HepG2 (cell line): ENCODE measurements at places on chromosomes 5 and 9.

DNA sequence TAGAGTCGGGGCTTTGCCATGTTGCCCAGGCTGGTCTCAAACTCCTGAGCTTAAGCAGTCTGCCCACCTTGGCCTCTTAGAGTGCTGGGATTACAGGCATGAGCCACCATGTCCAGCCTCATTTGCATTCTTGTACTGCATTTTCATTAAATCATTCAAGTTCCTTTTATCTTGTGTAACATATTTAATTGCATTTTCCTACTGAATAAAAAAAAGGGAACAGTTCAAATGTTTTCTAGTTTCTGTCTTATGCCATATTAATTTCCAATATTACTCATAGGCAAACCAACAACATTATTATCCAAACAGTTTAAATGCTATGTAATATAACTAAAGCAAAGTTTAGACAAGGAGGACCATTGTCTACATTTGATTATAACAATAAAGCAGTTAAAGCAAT is 6.1 kb downstream of the SLC31A1 start:
- DNase-seq, result no peak

DNA sequence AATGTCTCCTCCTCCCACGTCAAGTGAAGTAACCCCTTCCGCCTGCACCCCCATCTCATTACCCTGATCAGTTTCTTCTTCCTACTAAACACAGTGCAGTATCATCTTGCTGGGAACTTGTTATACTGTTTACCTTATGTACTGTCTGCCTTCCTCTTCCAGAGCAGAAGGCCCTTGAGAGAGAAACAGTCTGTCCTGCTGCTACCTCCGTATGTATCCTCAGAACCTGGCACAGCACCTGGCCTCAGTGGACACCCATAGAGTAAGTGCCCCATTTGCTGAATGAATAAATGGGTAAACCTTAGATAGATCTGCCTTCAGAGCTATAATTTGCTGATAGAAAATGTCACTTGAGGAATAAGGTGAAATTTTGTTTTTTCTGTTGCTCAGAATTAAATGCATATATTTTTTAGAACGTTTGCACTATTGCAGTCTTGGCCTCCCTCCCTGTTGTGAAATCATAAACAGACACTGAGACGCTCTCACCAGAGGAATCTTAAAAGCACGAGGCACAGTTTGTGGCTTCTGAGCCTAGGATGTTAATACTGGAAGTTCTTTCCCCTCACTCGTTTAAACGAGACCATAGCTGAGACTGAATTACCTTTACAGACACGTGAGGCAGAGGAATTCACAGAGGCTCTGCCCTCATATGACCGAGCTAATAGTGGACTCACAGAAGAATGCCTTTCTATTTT is 223.1 kb upstream of the DAP start:
- no peak for DNase-seq

DNA sequence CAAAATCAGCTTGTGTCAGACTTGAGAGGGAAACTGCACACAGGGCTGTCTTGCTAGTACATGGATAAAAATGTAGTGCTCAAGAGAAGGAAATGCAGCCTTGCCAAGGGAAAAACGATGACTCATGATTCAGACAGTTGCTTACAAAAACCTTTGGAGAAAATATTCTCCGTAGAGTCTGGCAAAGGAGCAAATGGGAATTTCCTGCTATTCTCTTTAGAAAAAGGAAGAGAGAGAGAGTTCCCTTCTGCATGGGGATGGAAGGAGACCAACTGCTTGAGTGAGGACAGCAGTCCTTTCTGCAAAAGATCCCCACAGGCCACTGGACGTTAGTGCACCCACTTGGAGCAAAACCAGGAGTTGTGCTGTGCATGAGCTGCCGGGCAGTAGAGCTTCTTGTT is 7.6 kb downstream of the IFNB1 start:
- DNase-seq, result no peak

- DNase-seq, result peak; percentile 89
These were observed 57.0 kb upstream of the ACOT12 start for GRCh38 chr5:81450940-81451339.

DNA sequence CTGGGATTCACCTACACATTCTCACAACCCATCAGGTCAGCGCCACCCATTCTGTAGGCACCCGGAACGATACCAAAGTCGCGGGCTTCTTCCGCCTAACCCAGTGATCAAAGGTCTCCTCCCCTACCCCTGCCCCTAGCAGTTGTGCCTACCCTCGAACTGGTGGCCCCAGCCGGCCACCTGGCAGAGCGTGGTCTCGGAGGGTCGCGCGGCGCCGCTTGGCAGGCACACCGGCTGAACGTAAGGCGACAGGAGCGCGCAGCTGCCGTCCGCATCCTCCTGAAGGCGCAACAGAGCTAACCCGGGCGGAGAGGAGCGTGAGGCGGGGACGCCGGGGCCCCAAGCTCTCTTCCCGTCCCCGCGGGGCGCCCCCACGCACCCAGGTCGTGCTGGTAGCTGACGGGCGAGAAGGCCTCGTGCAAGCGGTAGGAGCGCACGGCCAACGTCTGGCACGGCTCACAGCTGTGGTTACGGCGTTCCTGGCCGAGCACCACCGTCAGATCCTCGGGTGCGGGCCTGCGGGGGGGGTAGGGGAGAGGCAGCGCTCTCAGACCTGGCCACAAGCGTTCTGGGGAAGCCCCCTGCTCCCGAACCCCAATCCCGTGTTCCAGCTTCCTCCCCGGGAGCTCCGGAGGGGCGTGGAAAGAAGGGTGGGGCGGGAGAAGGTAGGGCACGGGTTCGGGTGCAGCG is 2.8 kb upstream of the PFN3 start:
- no peak for DNase-seq

DNA sequence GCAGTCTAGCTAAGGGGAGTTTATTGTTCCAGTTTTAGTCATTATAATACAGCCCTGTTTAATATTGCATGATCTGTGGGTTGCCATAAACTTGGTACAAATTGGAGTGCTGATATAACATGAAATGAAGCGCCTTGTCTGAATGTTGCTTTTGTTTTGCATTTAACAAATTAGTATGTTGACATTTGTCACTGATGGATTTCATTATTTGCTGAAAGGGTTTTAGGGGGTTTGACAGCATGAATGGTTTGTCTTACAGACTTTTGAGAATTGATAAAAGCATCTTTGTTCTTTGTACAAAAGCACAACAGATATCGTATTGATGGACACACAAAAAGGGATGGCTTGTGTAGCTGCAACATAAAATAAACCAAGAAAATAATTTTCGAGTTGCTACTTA is 178.3 kb downstream of the AOPEP start:
- DNase-seq, result peak; percentile 25

GRCh38 chr9:78694974-78695373 is 398.0 kb downstream of the PSAT1 start:
- DNase-seq, result no peak

- no peak for DNase-seq
These were observed 234.6 kb downstream of the CACNA1B start for GRCh38 chr9:138112090-138112748.

DNA sequence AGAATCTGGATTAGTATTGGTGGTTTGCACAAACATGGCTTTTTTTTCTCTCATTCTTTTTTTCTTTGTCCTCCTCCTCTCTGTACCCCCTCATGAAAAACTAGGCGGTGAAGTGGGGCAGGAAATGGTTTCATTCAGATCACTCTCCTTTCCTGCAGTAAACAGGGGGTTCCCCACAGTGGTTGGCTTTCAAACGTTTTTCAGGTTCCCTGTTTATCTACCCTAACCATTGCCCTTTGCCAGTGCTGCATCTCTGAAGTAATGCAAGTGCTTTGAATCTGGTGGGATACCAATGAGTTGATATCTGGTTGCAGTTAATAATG is 29.8 kb downstream of the NR4A3 start:
- DNase-seq, result no peak

- no peak for DNase-seq
These were observed 147.8 kb downstream of the TENT4A start for GRCh38 chr5:6861036-6861435.

DNA sequence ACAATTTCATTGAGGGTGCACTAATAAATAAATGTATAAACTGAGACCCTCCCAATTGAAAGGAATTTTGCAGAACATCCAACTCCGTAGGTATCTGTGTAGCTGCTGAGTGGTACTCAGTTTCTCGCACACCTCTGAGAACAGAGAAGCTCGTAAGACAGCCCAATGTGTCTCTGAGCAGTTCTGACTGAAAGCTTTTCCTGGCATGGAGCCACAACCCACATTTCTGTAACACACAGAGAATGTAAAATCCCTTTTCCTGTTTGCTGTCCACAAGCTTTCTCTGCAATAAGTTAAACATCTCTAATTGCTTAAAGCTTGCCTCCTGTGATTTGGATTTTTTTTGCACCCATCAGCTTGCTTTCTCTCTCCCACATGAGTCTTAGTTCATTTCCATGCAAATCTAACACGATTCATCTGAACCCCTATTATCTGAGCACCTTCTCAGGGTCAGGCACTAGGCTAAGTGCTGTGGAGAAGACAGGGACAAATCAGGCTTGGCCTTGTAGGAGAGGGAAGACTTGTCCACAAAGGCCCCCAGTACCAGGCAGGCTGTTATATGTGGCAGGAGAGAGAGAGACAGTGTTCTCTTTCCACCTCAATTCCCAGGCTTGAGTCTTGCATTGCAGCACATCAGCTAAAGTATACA is 44.2 kb upstream of the COL15A1 start:
- DNase-seq, result no peak

DNA sequence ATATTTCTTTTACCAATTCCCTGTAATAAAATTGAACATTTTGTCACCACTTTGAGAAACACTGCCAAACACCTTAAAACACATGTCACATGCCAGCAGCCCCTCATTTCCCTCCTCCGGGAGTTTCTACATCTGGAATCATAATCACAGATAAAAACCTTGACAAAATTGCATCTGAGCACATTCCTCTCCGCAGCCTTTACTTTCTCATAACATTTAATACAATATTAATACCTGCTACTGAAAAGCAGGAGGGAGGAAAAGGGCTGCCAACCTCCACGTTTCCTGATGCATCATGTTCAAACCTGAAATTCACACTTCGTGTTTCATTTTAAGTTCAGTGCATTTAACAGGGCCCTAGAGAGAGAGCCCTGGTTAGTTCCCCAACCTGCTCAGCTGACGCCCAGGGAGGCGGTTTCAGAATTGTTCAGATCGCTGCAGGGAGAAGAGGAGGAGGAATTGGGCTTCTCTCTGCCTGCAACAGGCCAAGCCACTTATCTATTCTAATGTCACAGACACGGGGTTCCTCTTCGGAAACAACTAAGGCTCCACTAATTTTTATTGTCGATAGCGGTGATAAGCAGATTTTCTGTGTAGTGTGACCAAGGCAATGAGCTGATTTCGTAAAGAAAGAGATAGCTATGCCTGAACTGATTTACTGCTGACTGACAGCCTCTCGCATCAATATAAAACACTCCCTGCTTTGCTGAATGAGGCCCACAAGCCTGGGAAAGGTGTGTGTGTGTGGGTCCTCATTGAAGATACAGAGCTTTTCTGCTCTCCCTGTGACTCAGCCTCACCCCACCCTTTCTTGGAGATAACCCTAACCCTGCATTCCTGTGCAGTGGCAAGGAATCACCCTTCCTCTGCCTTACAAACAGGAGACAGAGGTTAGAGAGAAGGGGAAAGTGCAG is 4.9 kb upstream of the LHX2 start:
- DNase-seq, result no peak

DNA sequence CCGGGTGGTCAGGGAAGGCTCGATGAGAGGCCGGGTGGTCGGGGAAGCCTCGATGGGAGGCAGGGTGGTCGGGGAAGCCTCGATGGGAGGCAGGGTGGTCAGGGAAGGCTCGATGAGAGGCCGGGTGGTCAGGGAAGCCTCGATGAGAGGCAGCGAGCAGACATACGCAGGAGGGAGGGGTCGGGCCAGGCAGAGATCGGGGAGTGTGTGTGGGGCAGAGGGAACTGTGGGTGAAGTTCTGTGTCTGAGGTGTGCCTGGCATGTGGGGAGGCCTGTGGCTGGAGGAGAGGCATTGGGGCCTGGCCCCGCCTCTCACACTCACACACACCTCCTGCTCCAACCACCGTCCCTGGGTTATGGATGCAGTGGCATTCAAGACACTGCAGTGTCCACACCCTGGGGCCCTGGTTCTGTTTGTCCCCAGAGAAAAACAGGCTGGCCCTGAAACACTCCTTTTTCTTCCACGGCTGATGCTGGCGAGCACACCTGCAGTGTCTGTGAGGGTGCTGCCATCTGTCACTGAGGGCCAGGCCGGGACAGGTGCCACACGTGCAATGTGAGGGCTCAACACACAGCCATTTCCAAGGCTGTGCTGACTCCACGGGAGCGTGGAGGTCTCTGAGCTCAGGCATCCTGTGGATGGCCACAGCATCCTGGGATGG is 6.5 kb upstream of the PLEKHG4B start:
- DNase-seq, result no peak

DNA sequence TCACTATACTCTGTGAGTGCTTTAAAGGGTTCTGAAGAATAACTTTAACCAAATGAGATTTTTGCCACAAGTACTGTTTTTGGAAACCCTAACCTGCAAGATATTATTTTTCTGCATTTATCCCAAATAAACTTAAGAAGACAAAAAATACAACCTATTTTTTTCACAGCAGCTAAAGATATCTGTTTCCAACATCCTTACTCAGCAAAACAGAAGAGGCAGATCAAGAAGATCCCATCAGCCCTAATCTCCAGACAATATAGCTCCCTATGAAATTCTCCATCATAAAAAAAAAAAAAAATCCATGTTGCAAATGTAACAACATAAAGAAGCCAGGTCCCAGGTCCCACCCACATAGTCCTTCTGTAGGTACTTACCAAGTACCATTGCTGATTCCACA is 7.6 kb downstream of the PCSK1 start:
- no peak for DNase-seq

DNA sequence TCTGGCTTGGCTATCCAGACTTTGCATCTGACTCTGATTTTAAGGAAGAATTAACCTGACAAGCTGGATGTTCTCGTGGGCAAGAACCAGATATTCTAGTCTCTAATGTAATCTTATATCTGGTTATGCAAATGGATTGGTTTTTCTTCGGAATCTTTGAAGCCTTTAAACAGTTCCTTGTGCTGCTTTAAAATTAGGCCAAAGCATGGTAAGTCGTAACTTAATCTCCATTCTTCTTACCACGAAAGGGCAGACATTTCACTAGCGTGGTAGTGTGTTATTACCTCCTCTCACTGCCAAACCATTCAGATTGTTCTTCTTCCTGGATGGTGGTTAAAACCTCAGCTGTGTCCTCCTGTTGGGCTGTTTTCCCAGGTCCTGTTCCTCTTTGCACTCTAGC is 34.1 kb upstream of the TTC23L start:
- no peak for DNase-seq

DNA sequence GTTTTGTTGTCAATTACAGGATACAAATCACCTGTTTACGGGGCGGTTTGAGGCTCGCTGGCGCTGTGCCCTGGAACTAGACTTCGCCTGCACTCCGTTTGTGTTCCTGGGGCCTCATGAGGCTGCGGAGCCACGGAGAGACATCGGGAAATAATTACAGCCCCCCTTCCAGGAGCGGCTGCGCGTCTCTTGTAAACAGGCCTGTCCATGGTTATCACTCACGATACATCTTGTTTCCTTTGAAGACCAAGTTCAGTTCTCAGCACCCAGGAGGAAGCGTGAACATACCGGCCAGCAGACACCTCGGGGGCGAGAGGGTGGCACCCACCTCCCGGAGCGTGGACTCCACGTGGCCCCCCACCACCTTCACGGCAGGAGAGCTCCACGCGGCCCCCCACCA is 297.1 kb upstream of the IRX4 start:
- DNase-seq, result no peak

- no peak for DNase-seq
These were observed 387.9 kb downstream of the MAT2B start for GRCh38 chr5:163893281-163893680.

GRCh38 chr5:10485142-10485795 is 43.6 kb downstream of the ROPN1L start:
- DNase-seq, result no peak

- DNase-seq, result no peak
These were observed 75.7 kb upstream of the PPP1R26 start for GRCh38 chr9:135403733-135404450.

GRCh38 chr9:108443019-108443633 is 412.7 kb downstream of the ACTL7B start:
- DNase-seq, result peak; percentile 58
